Brain pericyte (primary cell): ENCODE measurements at places on chromosomes 5 and 9.

DNA sequence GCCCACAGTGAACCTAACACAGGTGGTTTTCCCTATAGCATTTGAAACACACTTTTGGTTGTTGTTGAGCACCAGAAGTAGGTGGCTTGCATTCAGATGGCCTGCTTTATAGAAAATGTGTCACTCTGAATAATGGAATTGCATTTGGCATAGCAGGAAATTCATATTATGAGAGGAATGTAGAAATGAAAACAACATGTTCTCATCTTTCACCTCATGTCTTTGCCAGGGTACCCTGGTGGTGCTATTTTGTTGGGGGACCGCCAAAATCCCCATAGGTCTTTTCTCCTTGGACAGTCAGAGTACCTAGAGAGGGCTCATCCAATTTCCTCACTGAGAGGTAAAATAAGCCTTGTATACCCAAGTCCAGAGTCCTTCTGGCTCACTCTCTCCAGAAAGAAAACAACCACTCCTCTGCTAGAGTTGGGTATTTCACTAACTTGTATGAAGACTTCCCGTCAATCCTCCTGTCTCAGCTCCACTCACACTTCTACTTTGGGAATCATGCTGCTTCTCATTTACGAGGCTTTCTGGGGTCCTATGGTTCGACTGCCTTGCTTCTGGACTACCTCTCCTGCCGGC, 67.4 kb downstream of the MRPS27 start:
- no peak for DNase-seq

DNA sequence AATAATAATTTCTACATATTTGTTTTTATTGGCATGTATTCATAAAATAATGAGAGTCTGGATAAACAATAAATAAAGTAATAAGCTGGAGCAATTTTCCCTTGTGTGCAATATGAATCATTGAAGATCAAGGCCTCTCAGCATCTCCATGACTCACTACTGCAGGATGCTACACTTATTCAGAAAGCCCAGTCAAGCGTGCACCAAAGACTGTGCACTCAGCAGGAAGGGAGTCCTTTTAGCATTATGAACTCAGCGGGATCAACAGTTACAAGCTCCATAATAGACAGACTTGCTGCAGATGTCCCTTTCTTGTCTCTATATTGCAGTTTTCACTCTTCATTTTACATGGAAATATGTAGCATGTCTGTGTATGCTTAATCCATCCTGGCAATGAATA, 485.3 kb downstream of the CDH9 start:
- DNase-seq, result no peak

- no peak for DNase-seq
Observed at GRCh38 chr5:142870532-142871362, 100.6 kb downstream of the ARHGAP26 start.

- no peak for DNase-seq
Observed at GRCh38 chr9:112086627-112087026, 88.5 kb downstream of the SUSD1 start.

- no peak for DNase-seq
Observed at GRCh38 chr5:103290846-103291245, 32.3 kb downstream of the MACIR start.

DNA sequence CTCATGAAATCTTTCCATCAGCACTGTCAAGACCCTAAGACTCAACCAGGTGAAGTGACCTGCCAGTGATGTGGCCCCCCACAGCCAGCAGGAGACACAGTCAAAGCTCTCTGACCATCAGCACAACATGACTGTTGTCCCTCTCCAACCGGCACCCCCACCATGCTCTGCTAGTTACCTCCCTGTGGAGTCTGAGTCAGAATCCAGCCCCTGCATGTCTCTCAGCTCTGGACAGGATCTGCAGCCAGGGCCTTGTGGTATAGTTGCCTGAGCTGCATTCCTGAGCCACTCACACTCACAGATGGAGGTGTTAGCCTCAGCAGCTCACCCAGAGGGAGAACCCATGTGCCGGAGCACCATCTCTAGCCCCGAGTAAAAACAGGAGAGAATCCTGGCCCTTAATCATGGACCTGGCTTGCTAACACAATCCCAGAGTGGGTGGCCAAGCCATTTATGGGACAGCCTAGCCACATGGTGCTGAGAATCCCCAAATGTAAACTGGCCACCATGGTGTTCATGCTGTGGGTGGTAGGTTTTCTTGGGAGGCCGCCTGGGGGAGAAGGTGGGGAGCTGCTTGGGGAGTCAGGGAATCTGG, 237.8 kb downstream of the PAPPA start:
- no peak for DNase-seq

- DNase-seq, result no peak
Observed at GRCh38 chr5:14229734-14230133, 86.6 kb downstream of the TRIO start.

- DNase-seq, result no peak
Observed at GRCh38 chr5:133250527-133250926, 198.7 kb downstream of the HSPA4 start.

DNA sequence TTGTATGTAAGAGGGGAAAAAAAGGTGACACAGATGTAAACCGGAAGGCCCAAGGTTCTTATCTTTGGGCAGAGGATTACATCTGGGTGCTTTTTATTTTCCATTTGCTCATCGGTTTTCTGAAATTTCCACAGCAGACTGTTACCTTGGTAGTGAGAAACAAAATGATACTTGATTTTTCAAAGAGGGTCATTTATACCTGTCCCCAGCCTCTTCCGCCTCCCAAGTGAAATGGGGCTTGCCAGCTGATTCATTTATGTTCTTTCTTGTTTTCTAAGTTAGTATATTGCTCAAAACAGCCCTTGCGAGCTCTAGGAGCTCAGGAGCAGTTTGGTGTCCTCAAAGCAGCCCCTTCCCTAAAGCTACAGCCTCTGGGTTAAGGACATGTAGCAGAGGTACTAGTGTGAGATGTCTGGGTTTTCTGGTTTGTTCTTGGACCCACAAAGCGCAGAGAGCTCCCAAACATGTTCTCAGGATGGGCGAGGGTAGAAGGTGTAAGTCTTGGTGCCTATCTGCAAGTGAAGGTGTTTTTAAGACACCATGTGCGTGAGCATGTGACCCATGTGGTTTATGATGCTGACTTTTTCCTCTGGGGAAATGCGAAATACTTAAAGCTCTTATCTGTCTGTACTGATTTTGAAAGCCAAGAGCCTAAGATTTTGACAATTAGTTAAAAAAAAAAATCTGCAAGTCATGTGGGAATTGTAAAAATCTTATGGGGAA, 38.3 kb downstream of the DAPK1 start:
- no peak for DNase-seq
